ENCODE measurements at places on chromosomes 2 and 18.

- no peak for DNase-seq
Measured at GRCh38 chr2:116747103-116747502, 1067.4 kb upstream of the DDX18 start.

DNA sequence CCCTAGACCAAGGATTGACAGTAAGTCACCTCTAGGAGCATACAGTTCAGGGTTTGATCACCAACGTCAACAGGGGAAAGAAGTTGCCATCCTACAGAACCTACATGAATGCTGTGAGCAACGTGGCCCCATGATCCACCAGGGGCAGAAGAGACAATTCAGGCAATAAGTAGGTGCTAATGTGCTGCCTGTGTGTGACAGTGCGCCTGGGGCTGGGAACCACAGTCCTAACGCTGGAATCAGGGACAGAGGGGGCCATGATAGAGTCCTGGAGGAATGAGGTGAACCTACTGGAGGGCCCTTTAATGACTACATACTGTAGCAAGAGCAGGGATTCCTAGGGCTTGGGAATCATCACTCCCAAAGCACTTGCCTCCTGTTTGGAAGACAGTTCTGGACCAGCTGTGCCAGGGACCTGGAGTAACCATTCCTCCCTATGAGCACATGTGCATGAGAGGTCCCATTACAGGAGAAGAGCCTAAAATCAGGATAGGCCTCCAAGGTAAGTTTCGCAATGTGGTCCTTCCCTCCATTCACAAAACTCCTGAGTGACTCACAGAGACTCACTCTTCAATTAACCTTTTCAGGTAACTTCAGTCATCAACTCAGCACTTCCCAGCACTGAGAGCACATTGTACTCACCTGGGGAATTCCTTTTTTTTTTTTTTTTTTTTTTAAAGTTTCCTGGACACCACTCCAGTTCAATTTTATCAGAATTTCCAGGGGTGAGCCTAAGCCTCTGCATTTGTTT, 214.0 kb downstream of the TMEM163 start:
- DNase-seq = no peak

- no peak for DNase-seq
Measured at GRCh38 chr2:104050656-104051242, 803.2 kb upstream of the POU3F3 start.

DNA sequence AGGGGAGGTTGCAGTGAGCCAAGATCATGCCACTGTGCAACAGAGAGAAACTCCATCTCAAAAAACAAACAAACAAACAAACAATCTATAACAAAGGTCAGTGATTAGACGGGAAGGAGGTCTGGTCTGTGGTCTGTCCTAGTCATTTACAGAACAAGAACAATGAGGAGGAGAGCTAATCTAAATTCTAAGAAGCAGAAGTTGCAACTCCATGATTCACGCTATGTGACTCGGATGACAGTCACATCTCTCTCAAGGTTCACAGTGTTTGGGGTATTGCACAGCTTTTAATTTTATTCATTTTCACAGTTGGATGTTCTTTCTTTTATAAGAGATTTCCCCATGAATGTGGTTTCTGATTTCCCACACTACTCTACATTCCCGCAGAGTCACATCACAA, 218.7 kb upstream of the PIEZO2 start:
- no peak for DNase-seq

DNA sequence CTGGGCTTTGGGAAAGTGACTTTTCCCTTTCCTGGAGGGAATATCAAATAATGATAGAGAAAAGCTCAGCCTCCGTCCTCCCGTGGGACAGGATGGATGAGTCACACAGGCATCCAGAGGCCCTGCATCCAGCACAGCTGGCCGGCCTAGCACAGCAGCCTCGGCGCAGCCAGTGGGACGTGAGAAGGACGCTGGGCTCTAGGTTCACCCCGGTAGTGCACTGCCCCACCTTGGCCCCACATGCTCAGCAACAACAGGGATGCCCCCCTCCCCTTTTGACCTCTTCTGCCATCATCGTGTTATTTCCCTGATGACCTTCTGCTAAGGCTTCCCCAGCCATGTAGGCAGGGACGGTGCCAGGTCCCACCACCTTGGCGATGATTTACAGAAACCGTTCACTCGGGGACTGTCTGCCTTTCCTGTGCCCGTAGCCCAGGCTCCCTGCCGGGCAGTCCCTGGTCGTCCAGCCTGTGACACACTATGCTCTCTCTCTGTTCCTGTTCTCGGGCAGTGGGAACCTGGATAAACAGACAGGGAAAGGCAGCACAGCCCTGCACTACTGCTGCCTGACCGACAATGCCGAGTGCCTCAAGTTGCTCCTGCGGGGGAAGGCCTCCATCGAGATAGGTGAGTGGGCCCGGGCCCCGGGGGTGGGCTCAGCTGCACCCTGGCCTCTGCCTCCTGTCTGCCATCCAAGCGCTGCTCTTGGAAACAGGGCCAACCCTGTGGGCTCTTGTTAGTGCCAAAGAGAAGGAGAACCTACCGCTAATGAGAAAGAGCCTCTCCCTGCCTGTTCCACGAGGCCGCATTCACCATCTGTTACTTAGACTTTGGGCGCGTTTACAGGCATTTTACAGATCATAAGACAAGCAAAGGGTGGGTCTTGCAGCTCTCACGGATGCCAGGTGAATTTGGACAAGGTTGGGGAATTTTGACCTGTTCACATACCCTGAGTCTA, 44.6 kb downstream of the ITGB1BP1 start:
- no peak for DNase-seq

DNA sequence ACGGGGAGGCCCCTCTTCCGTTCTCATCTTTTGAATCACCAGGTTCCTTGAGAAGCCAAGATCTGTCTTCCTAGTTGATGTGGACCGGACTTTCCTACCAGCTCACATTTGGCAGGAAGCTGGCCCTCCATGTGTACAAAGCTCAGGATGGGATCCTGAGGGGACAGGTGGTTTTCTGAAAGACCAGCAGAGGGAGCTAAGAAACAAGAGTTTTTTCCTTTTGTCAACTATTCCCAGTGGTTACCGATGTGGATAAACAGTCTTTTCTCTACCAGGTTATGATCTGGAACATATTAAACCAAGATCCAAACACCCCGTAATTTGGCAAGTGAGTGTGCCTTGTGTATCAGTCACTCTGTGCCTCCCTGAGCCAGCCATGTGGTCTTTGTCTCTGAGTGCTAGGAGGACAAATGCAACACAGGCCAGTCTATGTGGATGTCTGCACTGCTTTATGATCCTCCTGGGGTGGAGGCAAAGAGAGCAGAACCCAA, 25.1 kb upstream of the ARHGAP25 start:
- DNase-seq = no peak

DNA sequence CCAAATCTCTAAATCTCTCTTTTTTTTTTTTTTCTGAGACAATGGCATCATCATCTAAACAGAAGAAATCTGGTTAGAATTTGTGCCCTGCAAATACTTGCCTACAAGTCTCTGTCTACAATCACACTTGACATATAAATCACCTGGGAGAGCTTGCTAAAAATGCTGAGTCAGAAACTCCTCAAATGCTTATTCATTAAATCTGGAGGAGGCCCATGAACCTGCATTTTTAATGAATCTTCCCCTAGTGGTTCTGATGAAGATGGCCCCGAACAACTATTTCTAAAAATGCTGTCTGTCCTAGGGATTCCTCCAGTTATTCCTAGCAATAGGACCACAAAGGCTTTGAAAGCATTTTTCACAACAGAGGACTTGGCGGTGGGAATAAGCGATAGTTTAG, 1.6 kb upstream of the CSRNP3 start:
- DNase-seq = no peak

DNA sequence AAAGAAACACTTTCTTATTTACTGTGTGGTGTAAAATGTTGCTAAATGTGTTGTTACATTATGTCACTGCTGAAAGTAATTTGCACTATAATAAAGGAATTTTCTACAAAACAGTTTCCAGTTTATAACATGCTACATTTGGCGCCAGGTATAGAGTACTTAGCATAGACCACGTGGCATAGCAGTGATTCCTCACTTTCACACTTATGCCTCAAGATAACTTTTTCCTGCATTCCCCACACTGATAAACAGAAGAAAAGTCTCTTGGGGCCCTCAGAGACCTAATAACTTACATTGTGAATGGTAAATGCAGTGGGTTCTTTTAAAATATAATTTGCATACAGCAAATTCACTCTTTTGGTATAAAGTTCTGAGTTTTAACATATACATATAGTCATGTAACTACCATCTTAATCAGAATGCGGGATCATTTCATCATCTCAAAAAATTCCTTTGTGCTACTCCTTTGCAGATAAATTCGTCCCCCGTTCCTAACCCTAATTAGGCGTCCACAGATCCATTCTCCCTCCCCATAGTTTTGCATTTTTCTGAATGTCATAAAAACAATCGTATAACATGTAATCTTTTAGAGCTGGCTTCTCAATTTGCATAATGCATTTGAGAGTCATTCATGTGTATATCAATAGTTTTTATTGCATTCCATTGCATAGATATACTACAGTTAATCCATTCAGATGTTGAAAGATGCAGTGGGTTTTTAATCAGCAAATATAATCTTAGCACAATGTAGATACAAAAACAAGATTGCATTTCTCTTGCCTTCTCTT, 7.5 kb downstream of the LGALSL start:
- DNase-seq = no peak

GRCh38 chr2:221431477-221431876, 140.6 kb downstream of the EPHA4 start:
- DNase-seq = no peak
